ENCODE measurements at places on chromosomes 2 and 18.
A peak's percentile ranks its signal among the peaks of the same experiment; 100 is the strongest.

- DNase-seq = peak; percentile 39
Measured at GRCh38 chr18:62329691-62330454, 4.8 kb downstream of the TNFRSF11A start.

GRCh38 chr2:192288295-192288694 is 93.6 kb upstream of the TMEFF2 start:
- no peak for DNase-seq

GRCh38 chr2:200664770-200665494 is 79.1 kb downstream of the AOX1 start:
- DNase-seq = no peak

- no peak for DNase-seq
Measured at GRCh38 chr2:76251342-76251741, 540.6 kb upstream of the GCFC2 start.

DNA sequence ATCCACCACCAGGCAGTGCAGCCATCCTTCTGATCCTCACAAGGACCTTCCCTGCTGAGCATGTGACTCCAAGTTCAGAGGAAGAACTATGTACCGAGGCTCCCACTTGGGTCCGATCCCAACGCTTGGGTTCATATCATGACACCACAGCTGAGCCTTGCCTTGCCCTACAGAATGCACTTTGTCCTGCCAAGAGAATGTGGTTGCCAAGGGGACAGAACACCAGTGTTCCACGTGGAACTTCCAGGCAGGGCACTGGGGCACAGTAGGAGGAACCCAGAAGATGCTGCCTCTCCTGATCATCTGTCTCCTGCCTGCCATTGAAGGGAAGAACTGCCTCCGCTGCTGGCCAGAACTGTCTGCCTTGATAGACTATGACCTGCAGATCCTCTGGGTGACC is at the start of gene TEX51:
Gene TEX51 (plus strand): TSS at position 255 of the 400 bp plus-strand sequence. CDS start 29 bp downstream, at position 284.
- no peak for DNase-seq

GRCh38 chr2:23695890-23696751 is 230.8 kb downstream of the ATAD2B start:
- no peak for DNase-seq

- DNase-seq = no peak
Measured at GRCh38 chr2:191738667-191739066, 60.7 kb downstream of the NABP1 start.

- DNase-seq = no peak
Measured at GRCh38 chr2:148670773-148671172, 26.2 kb downstream of the EPC2 start.

DNA sequence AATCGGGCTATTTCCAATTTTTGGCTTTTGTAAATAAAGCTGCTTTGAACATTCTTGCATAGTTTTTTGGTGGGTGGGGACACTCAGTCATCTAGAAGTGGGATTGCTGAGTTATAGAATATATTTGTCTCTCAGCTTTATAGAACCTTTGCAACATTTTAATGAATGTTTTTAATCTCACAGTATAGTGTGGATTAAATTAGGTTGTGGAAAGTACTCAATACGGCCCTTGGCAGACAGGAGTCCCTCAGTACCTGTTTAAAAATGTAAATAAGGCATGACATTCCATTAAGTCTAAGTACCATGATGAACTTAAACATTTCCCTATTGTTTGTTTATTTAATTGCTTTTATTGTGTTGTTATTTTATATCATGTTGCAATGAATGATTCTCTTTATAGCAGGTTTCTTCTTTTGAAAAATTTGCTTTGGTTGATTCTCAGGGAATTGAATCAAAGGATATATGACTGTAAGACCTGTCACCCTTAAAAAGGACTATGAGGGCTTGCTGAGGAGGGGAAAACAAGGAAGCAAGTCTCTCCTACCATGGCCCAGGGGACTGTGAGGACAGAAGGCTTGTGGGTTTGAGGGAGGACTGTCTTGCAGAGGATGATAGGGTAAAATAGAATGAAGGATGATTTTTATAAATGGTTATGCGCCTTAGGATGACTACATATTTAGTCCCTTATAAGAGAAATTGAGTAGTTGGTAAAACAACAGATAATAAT is 165.1 kb downstream of the RPIA start:
- DNase-seq = no peak

DNA sequence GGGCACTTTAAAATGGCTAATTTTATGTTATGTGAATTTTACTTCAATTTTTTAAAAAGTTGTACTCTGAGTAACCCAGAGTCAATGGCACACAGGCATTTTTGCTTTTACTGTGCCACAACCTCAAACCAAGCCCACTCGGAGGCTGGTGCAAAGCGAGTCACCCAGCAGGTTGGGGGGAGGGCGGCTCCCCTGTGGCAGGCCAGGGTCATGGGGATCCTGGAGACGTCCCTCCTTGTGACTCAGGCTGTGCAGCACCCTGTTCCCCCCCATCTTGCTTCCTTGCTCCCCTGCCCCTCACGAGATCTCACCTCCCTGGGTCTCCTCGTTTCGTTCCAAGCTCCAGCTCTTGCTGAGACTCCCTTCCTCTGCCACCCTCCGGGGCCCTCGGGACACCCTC is 58.6 kb downstream of the POMC start:
- DNase-seq = no peak

DNA sequence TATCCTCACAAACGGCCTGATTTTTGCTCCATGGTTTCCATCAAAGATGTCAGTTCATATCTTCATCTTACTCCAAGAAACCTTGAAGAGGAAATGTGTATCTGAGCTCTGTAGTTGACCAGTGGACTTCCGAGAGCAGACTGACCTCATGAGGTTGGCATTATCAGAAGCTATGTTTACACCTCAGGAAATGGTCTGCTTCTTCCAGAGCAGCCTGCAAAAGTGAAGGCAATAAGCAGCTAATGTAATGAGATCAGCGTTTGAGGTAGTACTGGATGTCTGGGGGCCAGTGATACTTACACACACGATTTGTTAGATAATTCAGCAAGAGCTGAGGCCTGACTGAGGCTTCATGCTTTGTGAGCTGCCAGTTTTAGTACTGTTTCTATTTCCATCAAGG is 189.7 kb downstream of the LRRTM1 start:
- DNase-seq = no peak

DNA sequence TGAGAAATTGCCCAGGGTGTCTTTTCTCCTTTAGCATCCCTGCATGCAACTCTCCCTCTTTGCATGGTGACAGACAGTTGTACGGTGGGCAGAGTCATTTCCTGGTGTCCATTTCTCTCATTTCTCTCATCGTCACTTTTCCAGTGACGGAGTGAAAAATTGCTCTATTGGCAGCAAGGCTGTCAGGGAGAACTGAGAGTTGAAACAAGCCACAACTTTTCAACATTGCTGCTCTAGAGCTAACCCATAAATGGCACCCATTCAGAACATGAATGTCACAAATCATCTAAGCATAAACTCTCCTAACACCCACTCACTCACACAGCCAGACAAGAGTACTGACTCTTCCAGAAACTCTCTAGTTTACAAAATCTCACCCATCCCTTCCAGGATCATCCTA is 55.7 kb downstream of the ZC3H8 start:
- no peak for DNase-seq

- no peak for DNase-seq
Measured at GRCh38 chr2:24175631-24176187, 856 bp downstream of the FAM228A start.

DNA sequence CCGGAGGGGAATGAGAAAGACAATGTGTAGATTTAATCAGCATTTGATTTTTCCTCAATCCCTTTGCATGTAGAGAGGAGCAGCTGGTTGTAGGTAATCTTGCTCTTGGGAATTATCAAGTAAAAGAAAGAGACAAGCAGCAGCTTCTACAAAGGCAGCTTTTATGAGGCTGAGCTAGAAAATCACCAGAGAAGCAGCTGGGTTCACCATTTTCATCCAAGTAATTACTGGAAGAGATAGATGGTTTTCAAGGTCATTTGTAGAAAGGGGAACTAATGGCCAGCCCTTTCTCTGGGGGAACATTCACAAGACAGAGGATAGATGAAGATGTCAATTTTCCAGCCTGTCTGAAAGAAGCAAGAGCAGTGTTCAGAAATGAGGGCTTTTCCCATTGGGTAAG is 113.0 kb downstream of the RND3 start:
- DNase-seq = no peak

GRCh38 chr2:162925595-162925994 is 87.0 kb upstream of the KCNH7 start:
- no peak for DNase-seq

DNA sequence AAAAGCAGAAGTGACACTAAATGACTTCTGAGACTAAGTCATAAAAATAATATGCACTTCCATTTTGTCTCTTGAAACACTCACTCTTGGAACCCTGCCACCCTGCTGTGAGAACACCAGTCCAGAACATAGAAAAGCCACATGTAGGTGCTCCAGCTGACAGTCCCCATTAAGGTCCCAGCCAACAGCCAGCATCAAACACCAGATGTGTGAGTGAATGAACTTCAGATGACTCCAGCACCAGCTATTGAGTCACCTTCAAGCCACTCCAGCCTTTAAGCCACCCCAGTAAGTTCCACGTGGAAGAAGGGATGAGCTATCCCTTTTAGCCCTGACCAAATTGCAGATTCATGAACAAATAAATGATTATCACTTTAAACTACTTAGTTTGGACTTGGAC is 31.5 kb upstream of the LGALSL start:
- DNase-seq = no peak

GRCh38 chr18:13284330-13285027 is 65.9 kb downstream of the LDLRAD4 start:
- peak; percentile 71 for DNase-seq

GRCh38 chr2:142041996-142042395 is 88.8 kb downstream of the LRP1B start:
- DNase-seq = no peak

DNA sequence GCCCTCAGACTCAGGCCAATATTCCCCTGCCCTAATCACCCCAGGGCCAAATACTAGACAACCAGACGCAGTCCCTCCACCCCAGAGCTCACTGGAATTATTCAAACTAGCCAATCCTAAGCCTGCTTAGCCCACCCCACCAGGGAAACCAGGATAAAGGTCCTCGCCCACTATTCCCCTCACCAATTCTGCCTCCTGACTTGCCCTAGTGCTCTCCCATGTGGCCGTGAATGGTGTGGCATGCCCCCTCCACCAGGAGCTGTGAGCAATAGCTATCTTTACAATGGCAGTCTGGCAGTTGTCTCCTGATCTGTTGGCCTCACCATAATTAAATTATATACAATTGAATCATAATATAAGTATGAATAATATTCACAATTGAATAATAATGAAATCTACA is 42.3 kb downstream of the FAM124B start:
- no peak for DNase-seq

DNA sequence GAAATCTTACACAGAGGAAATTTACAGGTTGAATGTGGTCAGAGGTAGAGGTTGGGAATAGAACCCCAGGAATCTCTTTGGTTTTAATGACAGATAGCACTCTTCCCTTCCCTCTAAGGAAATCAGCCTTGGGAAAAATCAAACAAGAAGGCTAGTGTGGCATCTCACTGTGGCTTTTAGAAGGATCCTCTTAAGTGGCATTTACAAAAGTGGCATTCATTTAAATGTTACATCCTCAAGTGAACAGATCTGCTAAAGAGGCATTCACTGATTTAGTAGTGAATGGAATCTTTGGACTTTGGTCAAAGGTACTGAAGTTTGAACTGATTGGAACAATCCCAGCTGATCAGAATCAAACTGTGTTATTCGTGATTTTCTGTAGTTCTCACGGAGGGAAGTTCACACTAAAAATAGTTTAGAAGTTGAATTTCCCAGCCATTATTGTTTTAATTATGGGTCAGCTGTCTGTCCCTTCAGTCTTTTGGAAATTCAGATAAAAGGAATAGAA is 136.5 kb upstream of the FN1 start:
- no peak for DNase-seq

- no peak for DNase-seq
Measured at GRCh38 chr2:220669324-220669723, 902.8 kb downstream of the EPHA4 start.

DNA sequence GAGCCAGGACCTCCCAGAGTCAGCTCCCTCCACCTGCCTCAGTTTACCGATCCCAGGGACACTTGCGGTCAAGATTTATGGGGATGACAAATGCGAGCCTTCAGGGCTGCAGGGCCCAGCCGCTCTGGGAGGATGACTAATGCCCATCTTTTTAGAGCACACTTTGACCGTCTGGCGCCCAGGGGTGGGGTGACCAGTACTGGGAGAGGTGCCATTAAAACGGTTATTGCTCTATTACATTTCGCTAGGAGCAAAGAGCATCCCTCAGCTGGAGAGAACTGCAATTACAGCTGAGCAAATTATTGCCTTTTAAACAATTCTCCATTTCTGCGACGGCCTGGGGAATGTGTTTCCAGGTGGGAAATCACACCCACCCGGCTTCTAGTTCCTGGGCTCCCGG is 42.6 kb upstream of the HPCAL1 start:
- DNase-seq = no peak

DNA sequence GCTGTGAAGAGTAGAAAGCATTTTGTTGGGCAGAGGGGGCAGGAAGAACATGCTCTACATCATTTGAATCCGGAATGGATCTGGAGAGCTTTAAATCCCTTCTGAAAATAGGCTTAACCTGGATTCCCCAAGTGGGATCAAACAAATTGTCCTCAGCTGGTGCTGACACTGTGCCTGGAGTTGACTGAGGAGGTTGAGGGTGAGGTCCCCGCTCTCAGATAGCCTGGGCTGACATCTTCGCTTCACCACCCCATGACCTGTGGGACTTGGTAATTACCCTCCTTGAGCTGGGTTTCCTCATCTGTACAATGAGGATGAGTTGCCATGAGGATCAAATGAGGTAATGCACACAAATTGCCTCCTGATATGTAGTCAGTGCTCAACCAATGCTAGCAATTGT is 117.8 kb upstream of the SMAD2 start:
- DNase-seq = no peak

- DNase-seq = no peak
Measured at GRCh38 chr2:102155703-102156515, 13.4 kb downstream of the IL1R1 start.

DNA sequence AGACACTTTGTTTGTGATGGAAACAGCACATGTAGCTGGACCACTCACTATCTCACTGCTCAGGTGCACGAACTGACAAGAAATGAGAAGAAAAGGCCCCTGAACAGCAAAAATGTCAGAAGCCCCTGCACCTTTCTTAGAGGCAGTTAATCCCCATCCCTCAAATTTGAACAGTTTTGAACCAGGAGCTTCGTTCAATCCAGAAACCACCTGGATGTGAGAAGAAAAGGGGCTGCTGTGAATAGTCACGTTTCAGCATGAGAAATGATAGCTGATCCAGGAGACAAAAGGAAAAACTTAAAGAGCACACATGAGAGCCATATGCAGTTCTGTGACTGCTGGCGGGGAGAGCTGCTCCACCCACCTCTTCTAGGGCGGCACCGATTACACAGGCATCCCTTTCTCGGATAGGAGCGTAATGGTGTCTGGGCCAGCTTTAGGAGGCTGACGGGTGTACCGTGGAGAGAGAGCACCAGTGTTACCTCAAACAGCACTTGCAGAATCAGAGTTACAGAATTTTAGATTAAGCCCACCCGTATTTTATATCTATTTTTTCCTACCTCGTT is 117.0 kb upstream of the EML6 start:
- peak; percentile 61 for DNase-seq

- no peak for DNase-seq
Measured at GRCh38 chr2:127216095-127216494, 4.0 kb downstream of the CYP27C1 start.
